ENCODE measurements at places on chromosomes 13 and 19.

GRCh38 chr13:20696073-20696472, 7.4 kb upstream of the IL17D start:
- no peak for DNase-seq

DNA sequence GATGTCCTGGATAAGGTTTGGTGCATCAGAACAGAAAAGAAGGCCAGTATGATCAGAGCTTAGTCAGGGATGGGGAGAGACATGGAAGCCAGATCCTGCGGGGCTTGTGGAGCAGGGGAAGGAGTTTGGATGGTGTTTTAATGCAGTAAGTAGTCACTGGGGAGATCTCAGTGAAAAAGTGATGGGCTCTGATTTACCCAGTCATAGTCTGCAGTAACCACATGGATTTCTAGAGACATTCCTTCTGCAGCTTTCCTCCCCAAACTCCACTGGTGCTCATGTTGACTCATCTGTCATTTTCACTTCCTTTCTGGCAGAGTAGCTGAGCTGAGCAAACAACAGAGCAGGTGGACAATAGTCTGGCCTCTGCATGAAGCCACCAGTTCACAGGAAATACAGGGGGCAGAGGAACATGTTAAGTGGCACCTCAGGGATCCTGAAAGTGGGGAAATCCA, 144.1 kb downstream of the DPF1 start:
- peak; percentile 26 for DNase-seq

GRCh38 chr19:39154629-39155100, 29.1 kb downstream of the PAK4 start:
- DNase-seq: no peak

DNA sequence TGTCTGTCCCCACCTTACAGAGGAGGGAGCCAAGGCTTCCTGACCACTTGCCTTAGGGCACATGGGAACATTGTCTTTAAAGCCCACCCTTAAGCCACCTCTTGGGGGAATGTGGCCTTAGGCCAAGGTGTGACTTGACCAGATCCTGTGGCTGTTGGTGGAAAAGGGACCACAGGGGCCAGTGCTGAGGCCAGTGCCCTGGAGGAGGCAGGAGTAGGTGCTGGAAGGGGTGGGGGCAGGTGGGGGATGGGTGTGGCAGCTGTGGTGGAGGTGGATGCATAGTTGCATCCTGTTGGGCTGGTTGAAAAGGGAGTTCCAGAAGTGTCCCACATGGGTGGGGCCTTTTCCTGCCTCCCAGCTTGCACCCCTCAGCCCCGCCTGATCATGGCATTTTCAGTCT, 44.8 kb downstream of the DNM2 start:
- no peak for DNase-seq

DNA sequence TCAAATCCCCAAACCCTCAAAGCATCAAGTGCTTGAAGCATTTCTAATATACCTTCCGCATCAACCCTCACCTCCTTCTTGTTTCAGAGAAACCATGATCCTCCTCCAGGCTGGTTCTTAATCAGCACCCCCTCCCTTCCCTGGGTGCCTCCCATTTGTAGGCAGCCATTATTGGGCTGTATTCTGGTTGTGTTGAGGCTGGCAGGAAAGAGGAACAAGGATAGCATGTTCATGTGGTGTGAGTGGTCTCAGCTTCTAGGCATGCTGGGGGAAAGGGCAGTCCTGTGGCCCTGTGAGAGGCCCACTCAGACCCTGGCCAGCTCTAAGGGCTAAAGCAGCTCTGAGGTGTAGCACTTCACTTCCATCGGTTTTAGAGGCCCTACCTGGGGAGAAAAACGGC, 18.9 kb upstream of the TRIM13 start:
- no peak for DNase-seq

- no peak for DNase-seq
Observed at GRCh38 chr13:34411894-34412293, 530.2 kb upstream of the NBEA start.

GRCh38 chr13:68375004-68375403, 1144.9 kb upstream of the PCDH9 start:
- no peak for DNase-seq

DNA sequence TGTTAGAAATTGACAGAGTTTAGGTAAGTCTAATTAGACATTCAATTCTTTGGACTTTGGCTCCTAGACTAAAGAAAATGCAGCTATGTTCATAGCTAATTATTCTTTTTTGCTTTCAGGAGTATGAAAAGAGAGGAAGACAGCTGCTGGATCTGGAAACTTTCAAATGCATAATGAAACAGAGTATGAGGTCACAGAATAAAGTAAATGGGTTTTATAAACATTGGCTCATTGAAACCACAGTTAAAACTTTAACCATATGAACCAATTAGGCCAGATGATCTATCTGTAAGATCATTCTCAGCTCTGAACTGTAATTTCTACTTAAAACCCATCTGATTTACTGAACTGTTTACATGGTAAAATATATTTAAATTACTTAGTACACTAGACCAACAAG, 82.7 kb downstream of the TEX26 start:
- DNase-seq: no peak

GRCh38 chr13:95605448-95606125, 38.9 kb downstream of the DZIP1 start:
- DNase-seq: no peak

- peak; percentile 76 for DNase-seq
Observed at GRCh38 chr19:50357178-50358100, 8.0 kb downstream of the NAPSA start.

- DNase-seq: peak; percentile 65
Observed at GRCh38 chr19:47075179-47075810, 26.9 kb upstream of the TMEM160 start.

GRCh38 chr19:7928741-7929701, 3.1 kb upstream of the CTXN1 start:
- DNase-seq: peak; percentile 27

DNA sequence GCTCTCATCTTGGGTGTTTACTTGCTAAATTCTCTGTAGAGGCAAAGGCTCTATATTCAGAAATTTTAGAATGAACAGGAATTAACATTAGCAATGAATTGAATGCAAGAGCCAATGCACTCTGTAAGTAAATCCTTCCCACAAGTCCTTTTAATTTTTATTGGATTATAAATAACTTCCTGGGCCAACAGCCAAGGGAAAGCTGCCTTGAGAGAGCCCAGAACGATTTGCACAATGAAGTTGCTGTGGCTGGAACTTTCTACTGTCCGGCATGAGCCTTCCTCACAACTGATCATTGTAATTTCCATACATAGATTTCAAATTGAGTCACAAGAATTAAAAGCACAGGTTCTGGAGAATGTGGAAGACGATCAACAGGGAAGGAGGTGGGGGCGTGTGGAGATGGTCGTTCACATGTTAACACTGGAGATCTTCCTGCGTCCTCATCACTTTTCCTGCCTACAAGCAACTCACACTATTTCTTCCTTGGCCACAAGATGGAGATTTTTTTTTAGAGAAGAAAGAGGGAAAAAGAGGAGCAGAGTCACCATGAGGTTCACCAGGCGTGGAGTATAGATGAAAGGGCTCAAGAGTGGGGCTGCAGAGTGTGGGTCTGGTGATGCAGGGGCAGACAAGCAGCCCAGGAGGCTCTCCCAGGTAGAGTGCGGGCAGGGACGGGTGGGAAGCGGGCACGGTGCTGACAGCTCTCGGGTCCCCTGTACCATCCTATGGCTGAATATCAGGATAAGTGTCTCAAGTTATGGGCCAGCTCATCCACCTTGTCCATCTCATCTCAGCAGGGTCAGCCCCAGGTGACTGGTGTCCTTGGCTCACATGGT, 110.7 kb downstream of the SOX1 start:
- no peak for DNase-seq

GRCh38 chr13:113951246-113951999, 22.5 kb downstream of the C13orf46 start:
- DNase-seq: peak; percentile 60

DNA sequence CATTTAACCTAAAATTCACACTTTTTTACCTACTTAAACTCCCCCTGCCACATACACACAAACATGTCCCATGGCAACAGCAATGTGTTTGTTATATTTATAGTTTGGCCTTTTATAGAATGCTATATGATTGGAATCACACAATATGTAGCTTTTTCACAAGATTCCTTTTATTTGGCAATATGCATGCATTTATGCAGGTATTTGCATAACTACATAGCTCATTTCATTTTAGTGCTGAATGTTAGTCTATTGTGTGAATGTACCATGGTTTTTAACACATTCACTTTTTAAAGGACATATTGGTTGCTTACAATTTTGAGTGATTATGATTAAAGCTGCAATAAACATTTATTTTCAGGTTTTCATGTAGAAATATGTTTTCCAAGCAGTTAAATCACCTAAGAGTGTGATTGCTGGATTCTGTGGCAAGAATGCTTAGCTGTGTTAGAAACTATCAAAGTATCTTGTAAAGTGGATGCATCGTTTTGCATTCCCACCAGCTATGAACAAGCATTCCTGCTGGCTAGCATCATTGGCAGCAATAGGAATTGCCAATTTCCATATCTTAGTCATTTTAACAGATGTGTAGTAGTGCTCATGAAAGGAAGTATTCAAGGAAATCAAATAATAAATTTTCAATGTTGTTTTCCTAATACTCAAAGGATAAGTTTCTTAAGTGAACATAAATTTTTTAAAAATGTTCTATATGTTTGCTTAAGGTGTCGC, 557.0 kb downstream of the SLITRK1 start:
- no peak for DNase-seq

DNA sequence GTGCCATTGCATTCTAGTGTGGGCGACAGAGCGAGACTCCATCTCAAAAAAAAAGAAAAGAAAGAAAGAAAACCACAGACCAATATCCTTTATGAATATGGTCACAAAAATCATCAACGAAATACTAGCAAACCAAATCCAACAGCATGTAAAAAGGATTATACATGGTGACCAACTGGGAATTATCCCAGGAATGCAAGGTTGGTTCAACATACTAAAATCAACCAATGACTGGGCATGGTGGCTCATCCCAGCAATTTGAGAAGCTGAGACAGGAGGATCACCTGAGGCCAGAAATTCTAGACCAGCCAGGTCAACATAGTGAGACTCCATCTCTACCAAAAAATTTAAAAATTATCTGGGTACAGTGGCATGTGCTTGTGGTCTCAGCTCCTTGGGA, 7.2 kb downstream of the TSKS start:
- DNase-seq: no peak

DNA sequence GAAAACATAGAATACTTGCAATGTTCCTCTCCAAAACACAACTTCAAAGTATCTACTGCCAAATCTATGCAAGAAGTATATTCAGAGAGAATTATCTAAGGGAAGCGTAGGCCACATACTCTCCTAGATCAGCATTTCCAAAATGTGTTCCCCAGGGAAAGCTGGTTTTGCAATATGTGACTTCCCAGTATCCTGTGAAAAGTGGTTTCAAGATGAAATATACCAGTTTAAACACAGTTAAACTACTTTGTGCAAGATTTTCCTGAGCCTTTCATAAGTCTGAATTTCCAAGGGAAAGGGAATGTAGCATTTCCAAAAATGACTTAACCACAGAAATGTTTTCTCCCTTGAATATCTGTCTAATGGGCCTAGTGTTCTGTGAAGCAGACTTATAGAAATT, 7.6 kb downstream of the STARD13 start:
- DNase-seq: no peak

DNA sequence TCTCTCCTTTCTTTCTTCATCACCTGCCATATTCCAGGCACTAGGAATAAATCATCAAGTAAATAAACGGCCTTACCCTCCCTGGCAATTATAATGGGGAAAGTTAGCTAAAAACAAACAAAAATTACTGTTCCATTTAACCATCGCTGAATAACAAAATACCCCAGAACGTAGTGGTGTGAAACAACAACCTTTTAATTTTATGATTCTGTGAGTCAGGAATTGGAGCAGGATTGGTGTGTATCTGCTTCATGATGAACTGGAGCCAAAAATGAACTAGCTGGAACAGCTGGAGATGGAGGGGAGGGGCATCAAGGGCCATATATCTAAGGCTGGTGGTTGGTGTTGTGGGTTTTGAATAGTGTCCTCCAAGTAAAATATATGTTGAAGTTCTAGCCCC, 3.7 kb upstream of the CADM4 start:
- no peak for DNase-seq

DNA sequence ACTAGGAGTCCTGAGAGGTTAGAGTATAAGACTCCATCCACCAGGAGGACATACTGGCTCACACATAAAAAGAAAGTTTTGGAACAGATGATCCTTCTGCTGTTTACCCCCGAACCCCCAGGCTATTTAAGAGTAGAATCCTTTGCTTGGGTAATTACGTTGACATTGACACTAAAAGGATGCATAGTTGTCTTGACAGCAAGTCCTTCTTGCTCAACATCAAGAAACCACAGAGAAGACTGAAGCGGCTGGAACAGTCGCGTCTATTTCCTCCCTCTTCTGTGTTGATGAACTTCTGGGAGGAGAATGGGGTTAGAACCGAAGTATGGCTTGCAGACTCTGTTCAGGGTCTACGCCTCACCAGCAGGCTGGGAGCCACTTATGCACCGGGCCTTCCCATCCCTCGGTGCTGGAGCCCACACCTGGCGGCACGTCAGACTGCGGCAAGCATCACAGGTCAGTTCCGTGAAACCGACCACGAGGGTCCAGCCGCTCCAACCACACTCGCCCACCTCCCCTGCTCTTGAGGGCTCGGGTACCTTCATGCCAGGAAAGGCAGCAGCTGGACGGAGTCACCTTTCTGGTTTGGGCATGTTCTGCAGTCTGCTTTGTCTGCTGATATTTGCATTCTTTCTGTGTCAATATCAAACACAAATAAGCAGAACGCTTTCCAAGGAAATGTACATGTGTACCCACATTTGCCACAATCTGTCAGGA, 42.4 kb upstream of the RANBP3 start:
- no peak for DNase-seq

DNA sequence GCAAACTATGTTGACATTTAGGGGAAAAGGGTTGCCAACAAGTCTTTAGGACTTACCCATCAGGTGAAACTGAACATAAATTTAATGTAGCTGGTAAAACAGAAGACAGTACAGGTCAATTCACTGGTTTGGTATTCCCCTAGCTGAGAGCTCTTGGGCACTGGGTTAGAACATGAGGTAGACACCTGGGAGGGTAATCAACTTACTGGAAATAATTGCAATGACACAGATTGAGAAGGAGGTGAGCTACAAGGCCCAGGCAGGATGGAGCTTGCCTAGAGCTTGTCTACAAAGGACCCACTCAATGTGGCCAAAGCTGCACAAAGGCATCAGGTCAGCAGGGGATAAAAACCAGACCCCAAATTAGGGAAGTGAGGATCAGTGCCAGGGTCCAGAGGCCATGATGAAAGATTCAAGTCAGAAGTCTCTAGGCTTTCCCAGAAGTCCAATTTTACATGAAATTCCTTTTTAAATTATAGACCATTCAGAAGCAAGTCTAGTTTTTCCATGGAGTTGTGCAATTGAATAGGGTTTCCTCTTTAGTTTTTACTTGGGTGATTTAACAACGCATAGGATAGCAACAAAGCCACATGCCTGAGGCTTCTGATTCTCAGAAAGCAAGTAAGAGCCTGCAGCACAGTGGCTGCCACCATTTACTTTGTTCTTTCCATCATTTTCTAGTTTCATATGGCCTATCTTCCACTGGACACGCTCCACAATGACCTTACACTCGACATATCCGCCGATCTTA, 194.0 kb downstream of the NDFIP2 start:
- DNase-seq: no peak

All from inflammatory macrophage treated with lipopolysaccharide for 1 hour (primary cell).